Mononuclear cell (primary cell): ENCODE measurements at places on chromosomes 2 and 18. TPM values are rescaled to one million over a fixed set of nuclear protein-coding genes. Genes with fewer than 3 reads are reported as not detected.

Gene REEP1
- total RNA-seq = 0.63 TPM

Gene DSEL
- 1.5 TPM for total RNA-seq

Gene KIF5C
- 4.4 TPM for total RNA-seq

Gene FOXD4L1
- total RNA-seq = 0.10 TPM

Gene LAMA1
- total RNA-seq = not detected

Gene GCG
- total RNA-seq = not detected

Gene B3GNT7
- 6.5 TPM for total RNA-seq

Gene PLGLB1
- 2.7 TPM for total RNA-seq

Gene HOXD1
- total RNA-seq = not detected
